ENCODE measurements at places on chromosomes 4 and X.

DNA sequence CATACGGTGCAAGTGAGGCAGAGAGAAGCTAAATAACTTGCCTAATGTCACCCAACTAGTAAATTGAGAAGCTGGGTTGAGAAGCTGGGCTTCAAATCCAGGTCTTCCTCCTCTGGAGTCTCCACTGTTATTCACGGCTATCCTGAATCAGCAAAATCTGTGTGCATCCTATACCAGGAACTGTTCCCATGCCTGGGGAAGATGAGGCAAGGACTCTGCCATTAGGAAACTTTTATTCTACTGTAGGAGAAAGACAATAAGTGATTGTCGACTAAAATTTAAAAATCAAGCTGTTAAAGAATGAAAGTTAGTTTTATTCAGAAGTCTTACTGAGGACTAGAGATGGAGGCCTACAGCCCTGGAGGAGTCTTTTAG is 872 bp upstream of the TEC start:
- no peak for DNase-seq

GRCh38 chrX:46198858-46199257 is 346.4 kb downstream of the ZNF674 start:
- no peak for DNase-seq

DNA sequence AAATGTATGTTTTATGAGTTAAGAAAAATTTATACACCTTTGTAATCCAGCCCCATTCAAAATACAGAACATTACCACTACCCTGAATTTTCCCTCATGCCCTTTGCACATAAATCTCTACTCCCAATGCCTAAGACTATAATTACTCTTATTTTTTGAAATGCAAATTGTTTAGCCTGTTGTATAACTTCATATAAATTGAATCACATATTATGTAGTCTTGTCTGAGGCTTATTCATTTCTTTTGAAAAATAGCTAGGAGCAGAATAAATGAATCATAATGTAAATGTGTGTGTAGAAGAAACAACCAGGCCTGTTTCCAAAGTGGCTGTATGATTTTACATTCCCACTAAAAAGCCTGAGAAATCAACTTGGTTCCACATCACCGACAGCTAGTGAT is 319.8 kb downstream of the DCAF12L2 start:
- DNase-seq = no peak

- DNase-seq = no peak
These were observed 297.7 kb upstream of the HAND2 start for GRCh38 chr4:173827707-173828106.

GRCh38 chr4:160562661-160563060 is 1459.8 kb downstream of the RAPGEF2 start:
- DNase-seq = no peak

GRCh38 chr4:140789759-140790158 is 33.6 kb upstream of the TBC1D9 start:
- no peak for DNase-seq

GRCh38 chr4:140523857-140524742 is at the start of gene ELMOD2:
TSS of gene ELMOD2 (plus strand) at chr4:140524168. CDS start at chr4:140525429, 1,261 bp downstream.
- peak; percentile 98 for DNase-seq

- DNase-seq = no peak
These were observed 844.4 kb downstream of the ARAP2 start for GRCh38 chr4:35399912-35400311.

DNA sequence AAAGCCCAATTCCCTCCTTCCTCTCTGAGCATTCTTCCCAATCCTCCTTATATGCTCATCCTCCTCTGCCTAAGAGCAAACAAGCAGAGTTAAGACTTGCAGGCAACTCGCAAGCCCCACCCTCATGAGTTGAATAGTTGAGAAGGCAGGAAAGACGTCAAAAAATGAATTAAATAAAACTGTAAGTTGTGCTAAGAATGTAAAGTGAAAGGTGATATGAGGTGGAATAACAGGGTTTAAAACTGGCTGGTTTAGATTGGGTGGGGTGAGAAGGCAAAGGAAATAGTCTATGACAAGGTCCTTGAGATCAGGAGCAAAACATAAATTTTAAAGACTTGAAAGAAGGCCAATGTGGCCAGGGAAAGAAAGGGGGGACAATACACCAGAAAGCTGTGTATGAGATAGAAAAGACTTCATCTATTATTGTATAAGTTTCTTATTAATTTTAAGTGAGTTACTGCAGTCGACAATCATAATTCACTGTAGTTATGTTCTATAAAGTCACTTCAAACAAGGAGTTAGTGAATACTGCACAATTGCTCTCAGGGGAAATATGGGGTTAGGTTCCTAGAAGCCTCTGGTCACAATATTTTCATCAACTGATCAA is 124.9 kb downstream of the RELL1 start:
- DNase-seq = no peak

- no peak for DNase-seq
These were observed 202.5 kb upstream of the RPL34 start for GRCh38 chr4:108417923-108418322.

GRCh38 chr4:1720163-1720983 is 750 bp downstream of the TMEM129 start:
- peak; percentile 77 for DNase-seq

GRCh38 chrX:103386332-103386731 is 10.0 kb downstream of the BEX3 start:
- DNase-seq = no peak

- DNase-seq = no peak
These were observed 113.5 kb downstream of the RAP1GDS1 start for GRCh38 chr4:98374643-98375042.

DNA sequence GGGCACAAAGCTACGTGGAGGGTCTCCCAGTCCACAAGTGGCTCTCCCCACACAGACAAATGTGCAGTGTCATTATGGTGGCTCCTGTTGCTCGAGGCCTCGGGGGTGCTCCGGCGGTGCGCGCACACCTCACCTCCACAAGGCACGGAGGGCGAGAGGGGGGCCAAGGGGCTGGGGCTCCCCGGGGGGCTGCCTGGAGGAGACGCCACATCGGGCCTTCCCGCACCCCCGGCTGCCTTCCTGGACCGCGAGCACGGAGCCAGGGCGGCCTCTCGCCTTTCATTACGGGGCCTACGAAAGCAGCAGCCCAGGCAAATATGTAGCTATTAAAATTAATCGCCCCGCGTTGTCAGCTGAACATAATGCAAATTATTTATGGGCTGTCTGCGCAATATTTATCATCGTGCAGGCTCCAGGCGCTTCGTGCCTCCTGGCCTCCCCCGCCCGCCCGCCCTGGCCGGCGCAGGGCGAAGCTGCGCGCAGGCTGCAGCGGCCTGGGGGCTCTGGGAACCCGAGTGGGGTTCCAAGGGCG is 70.8 kb upstream of the BCOR start:
- DNase-seq = no peak

DNA sequence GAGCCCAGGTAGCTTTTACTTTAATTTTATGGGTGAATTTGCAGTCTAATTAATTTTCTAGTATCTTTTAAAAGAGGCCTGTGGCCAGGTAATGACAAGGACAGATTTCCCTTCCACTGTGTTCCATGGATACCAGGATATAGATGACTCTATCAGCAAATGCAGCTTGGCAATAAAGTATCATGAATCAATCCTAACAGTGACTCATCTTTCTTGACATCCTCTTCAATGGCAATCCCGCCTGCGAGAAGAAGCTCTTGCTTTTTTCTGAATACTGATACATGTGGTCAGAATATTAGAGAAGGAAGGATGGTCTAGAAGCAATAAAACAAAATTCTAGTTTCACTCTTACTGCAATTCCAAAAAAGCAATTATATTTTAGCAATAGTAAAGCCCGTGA is 267.8 kb downstream of the DTHD1 start:
- no peak for DNase-seq

GRCh38 chrX:49120091-49120490 is 3.4 kb downstream of the GPKOW start:
- peak; percentile 31 for DNase-seq

DNA sequence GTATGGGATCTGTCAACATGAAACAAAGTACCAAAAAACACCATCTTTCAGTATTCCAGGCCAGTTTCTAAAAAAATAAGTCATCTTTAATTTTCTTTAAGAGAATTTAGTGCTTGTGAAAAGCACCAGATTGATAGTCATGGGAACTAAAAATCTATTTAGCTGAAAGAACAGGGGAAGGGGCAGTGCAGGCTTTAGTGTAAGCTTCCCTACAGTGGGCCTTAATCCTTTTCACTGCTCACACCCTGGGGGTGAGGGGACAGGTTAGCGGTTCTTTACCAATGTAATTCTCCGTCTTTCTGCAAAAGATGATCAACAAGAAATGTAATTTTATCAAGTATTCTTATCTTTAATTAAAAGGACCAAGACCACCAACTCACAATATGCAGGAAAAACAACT is 47.1 kb downstream of the CHIC2 start:
- no peak for DNase-seq

DNA sequence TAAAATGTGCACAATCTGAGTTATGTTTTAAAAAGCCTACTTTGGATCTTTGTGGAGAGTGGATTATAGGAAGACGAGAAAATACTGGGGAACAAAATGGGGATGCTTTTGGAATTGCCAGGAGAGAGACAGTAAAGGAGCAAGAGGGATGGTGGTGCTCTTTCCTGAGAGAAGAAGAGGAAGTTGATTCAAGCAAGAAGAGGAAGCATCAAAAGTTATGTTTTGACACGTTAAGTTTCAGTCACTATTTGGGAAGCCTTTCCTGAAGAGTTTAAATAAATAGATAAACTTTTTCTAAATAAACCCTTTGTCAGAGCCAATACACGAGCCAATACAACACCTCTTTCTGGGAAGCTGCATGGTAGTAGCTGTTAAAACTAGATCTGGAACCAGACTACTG is 394.1 kb downstream of the GALNTL6 start:
- DNase-seq = no peak

DNA sequence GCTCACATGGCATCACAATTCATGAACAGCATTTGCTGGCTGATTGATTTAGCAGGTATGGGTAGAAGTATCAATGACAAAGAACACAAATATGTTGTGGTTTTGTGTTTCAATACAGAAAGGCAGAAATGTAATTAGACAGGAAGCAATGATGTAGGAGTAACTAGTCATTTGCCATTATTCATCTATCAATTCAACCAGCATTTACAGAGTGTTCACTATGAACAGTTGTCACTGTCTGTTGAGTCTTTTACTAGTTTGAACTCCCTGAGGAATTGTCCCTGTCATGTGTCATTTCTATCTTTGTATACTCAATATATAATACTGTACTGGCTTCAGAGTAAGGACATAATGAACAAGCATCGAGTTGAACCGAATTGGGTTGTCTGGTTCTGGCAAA is 51.5 kb upstream of the ARHGAP24 start:
- no peak for DNase-seq

DNA sequence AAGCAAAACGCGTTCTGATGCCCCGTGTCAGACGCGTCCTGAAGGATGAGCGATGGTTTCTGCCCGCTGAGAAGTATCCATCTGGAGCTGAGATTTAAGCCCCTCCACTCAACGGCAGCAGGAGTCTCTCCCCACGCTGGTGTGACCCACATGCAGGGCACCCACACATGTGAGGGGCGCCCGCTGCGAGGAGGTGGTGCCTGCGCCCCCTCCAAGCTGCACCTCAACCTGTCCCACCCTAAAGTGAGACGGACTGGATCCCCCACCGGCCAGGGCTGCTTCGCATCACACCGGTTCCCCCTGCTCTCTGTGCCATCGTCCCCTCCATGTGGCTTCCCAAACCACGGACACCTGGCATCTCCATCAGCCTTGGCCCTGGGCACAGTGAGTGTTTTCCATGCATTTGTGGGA is 4.5 kb upstream of the PDE6B start:
- DNase-seq = no peak
